ENCODE measurements at places on chromosomes 1 and 21.

GRCh38 chr1:91901231-91901630 lies 15.3 kb upstream of the TGFBR3 start:
- no peak for DNase-seq

DNA sequence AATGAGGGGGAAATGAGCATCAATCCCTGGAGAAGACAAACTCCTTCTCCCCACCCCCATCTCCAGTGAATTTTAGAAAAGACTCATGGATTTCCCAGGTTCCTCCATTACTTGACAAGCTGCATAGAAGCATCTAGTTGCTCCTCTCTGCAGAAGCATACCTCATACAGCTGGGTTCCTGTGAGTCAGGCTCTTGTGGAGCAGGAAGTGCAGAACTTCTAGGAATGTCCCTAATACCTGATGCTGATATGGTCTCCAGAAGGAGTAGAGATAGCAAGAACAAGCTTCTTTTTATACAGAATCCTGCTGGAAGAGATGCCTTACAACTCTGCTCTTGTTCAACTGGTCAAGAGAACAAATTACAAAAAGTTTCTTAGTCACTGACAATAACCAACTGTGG lies 105.5 kb downstream of the TNR start:
- no peak for DNase-seq

- no peak for DNase-seq
Observed at GRCh38 chr1:184157394-184157742, 105.8 kb downstream of the TSEN15 start.

- no peak for DNase-seq
Observed at GRCh38 chr1:19462781-19463503, 22.4 kb downstream of the CAPZB start.
